ENCODE measurements at places on chromosomes 2 and 18.

GRCh38 chr2:121043827-121044222 lies 241.2 kb downstream of the TFCP2L1 start:
- no peak for DNase-seq

DNA sequence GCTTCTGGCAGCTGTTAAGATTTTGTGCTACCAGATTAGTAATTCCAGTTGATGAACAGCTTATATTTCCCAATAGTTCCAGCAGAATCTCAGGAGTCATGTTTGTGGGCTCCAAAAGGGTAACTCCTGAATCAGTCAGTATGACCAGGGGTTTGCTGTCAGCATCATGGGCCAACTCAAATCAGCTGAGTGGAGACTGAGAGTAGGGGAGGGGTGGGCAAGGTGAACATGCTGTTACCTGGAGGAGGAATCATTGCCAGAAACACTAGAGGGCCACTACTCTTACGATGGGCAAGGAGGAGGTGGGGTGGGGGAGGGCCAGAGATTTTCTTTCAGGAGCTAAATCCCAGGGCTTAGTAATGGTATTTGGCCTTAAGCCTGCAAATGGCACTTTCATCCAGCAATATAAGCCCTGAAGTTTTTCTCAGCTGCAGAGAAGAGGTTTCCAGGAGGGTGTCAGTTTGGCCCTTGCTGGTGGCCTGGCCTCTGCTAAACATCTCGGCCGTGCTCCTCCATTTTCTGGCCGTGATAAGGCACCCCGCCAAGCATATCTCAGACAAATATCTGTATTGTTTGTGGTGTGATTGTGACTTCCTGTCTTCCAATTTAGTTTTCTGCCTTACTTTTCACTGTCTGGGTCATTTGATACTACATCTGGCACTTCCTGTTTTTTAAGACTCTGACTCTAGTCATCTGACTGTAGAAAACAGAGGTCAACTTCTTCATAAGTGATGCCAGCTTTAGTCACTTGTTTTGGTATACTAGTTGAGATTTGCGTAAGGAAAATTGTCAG lies 120.5 kb upstream of the CXCR4 start:
- DNase-seq = no peak

- no peak for DNase-seq
Observed at GRCh38 chr2:72300147-72300684, 152.6 kb upstream of the CYP26B1 start.

DNA sequence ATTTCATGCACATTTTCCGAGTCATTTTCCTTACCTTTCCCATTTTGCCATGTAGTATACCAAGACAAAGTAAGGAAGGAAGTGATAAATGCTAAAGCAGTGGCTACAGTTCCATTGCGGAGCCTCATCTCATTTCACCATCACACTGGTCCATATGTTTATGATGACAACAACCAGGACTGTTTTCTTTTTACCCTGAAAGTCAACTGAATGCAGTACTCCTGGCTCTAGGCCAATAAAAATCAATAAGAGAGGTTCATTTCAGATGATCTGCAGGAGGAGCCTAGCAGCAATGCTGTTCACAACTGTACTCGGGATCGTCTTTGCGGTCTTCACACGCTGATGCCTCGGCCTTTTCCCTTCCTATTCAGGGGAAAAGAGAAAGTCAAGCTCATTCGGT lies 4.7 kb downstream of the MGAT4A start:
- no peak for DNase-seq

- DNase-seq = peak; percentile 63
Observed at GRCh38 chr2:173964565-173965371, 405 bp downstream of the SP3 start.

GRCh38 chr2:101160454-101160853 lies 9.3 kb upstream of the TBC1D8 start:
- no peak for DNase-seq

DNA sequence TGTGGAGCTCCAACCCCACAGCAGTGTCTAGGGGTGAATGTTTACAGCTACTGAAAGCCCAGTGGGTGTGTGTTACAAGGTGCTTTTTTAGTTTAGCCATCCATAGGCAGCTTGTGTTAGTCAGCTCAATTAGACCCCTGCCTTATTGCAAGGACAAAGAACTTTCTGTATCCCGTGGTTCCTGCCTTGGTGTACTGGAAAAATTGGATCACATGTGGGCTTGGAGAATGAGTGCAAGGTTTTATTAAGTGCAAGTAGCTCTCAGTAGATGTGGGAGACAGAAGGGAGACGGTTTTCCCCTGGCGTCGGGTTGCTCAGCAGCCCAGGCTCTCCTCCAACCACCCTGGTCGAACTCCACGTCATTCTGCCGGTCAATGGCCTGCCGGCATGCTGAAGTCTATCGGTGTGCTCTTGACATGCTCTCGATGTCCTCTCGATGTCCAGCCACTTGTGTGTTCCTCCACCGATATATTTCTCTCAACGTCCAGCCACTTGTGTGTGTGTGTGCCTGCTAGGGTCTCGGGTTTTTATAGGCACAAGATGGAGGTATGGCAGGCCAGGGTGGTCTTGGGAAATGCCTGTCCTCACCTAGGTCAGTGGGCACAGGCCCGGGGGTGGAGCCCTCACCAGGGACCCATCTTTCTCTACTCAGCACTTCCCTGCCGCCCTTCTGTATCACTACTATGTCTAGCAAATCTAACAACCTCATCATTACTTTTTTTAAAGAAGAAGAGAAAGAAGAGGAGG lies 13.8 kb downstream of the FANCL start:
- no peak for DNase-seq

- DNase-seq = no peak
Observed at GRCh38 chr18:56662502-56662901, 11.3 kb downstream of the WDR7 start.

- DNase-seq = no peak
Observed at GRCh38 chr2:180443888-180444287, 436.8 kb upstream of the CWC22 start.

DNA sequence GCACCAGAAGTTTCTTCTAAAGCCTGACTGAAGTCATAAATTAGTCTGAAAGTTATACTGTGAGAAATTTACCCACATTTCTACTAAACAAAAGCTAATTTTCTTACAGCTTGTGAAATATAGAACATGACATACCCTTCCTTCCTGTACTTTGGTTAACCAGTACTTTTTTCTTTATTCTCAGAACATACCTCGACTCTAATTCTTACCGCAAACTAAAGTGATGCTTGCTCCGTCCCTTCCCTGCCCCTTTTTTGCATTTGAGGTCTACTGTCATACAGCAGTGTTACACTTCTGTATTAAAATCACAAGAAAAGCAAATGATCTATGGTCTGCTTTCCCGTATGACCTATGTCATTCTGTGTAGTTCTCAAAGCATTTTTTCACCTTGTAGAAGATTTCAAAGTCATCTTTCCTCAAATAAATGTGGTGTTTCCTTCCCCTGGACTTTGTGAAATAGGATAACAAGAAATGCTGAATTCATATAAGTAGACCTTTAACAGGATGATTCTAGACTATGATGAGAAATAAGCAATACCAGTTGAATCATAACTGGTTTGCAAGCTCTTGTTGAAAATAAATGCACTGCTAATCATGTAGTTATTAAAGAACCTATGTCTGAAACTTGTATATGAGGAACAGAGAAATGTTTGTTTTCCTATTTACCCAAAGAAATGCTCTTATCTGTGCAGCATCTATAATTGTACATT lies 30.4 kb downstream of the CYTIP start:
- DNase-seq = no peak

DNA sequence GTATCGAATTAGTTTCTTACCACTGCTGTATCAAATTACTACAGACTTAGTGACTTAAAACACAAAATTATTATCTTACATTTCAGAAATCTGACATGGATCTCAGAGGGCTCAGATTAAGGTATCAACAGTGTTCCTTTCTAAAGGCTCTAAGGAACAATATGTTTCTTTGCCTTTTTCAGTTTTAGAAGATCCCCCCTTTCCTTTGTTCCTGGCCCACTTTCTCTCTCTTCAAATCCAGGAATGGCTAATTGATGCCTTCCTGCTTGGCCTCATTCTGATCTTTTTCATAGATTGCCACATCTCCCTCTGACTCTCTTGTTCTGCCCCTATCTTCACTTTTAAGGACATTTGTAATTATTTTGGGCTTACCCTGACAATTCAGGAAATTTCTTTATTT lies 65.7 kb downstream of the LRP1B start:
- DNase-seq = no peak

- no peak for DNase-seq
Observed at GRCh38 chr2:48251437-48252148, 278.4 kb upstream of the STON1 start.

DNA sequence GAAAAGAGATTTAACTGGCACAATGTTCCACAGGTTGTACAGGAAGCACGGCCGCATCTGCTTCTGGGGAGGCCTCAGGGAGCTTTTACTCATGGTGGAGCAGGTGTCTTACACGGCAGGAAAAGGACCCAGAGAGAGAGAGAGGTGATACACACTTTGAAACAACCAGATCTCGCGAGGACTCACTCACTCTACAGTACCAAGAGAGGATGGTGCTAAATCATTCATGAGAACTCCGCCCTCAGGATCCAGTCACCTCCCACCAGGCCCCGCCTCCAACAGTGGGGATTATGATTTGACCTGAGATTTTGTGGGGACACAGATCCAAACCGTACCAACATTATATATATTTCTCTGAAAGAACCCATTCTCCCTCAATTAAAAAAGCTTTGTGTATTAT lies 79.7 kb upstream of the DOCK10 start:
- DNase-seq = no peak

DNA sequence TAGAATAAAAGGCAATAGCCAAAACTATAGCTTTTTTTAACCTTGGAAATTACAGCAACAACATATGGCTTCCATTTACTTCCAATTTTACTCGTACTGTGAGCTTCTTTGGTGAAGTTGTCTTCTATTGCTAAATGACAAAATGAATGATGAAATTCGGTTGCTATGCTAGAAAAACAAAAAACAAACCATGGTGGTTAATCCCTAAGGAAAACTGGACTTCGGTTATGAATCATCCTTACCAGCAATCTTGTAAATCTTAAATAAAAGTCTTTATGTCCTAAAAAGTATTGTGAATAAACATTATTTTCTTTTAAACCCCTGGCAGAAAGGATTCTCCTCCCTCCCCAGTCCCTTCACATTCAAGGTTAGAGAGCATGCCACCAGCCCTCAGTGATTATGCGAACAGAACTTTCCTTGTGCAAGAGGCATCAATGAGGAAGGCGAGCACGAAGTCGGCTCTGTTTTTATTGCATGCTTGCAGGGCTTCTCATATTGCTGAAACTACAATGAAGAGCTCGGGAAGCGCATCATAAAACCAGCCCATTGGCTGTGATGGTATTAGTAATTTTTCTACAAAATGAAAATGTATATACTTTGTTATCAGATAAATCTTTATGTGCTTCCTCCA lies 62.9 kb downstream of the ZNF521 start:
- DNase-seq = no peak

DNA sequence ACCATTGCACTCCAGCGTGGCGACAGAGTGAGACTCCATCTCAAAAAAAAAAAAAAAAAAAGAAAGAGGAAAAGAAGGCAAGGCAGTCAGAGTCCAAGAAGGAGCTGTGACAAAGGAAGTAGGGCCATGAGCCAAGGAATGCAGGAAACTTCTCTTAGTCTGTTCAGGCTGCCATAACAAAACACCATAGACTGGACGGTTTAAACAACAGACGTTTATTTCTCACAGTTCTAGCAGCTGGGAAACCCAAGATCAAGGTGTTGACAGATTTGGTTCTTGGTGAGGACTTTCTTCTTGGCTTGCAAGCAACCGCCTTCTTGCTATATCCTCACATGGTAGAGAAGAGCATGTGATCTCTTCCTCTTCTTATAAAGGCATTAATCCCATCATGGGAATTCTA lies 13.1 kb upstream of the SUMO1 start:
- DNase-seq = no peak

GRCh38 chr2:69020496-69021426 lies 7.8 kb downstream of the ANTXR1 start:
- no peak for DNase-seq

DNA sequence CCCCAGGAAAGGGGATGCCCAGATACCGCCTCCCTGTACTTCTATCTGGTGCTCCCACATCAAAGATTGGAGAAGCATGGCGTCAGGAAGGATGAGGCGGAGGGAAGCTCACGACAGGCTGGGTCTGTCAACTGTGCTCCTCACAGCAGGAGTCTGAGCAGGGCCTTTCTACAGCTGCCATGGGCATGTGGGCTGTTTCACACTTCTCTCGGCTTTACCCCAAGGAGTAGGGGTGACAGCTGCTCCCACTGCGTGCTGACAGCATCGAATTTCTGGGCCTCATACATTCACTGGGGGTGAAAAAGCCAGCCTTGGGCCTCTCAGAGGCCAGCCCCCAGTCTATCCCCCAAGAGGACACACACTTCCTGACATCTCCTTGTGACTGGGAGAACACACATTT lies 21.1 kb downstream of the NEURL3 start:
- DNase-seq = no peak

- no peak for DNase-seq
Observed at GRCh38 chr18:45102863-45103262, 422.2 kb downstream of the SETBP1 start.

GRCh38 chr2:75204833-75205232 lies 5.5 kb upstream of the TACR1 start:
- DNase-seq = no peak

- no peak for DNase-seq
Observed at GRCh38 chr2:157271590-157272203, 14.2 kb downstream of the GALNT5 start.

GRCh38 chr2:74756356-74756890 lies 77.5 kb upstream of the HK2 start:
- no peak for DNase-seq

DNA sequence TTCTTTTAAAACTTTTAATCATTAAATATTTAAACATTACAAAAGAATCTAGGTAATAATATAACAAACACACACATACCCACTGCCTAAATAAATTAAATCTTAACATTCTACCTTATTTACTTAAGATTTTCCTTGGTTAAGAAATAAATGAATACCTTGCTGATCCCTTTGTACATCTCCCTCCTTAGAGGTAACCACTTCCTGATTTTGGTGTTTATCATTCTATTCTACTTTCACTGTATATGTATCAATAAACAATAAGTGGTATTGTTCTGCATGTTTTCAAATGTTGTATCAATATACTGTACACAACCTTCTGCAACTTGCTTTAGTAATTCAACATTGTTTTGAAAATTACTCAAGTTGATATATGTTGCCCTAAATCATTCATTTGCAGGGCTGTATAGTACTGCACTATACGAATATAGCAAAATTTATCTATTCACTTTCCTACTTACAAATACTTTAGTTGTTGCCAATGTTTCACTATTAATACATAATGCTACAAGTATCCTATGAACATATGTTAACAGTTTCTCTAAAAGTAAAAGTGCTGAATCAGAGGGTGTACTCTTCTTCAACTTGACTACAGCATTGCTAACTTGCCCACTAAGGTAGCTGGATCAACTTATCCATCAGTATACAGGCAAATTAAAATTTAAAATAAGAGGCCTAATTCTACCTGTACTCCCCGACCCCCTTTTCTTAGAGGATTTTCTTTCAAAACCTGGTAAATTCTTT lies 65.8 kb downstream of the MEMO1 start:
- no peak for DNase-seq

- DNase-seq = no peak
Observed at GRCh38 chr18:59453468-59453961, 94.5 kb upstream of the LMAN1 start.

- DNase-seq = no peak
Observed at GRCh38 chr2:197145471-197146056, 165.0 kb downstream of the ANKRD44 start.

GRCh38 chr18:9234528-9234927 lies 97.9 kb downstream of the ANKRD12 start:
- no peak for DNase-seq
